ENCODE measurements at places on chromosomes 2 and 18.

DNA sequence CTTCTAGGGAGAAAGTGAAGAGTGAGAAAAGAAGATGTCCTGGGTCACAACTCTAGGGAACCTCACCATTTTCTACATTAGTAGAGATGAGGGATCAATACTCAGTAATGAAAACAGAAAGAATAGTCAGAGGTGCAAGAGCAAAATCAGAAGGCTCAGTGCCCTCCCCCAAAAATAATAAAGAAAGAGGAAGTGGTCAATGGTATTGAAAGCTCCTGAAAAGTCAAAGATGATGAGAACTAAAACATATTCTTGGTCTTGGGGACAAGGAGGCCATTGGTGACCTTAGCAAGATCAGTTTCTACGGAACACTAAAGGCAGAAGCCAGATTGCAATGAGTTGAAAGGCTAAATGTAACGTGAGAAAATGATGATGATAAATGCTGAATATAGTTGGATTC, 24.5 kb upstream of the MYO1B start:
- DNase-seq = no peak

- no peak for DNase-seq
Measured at GRCh38 chr2:86512034-86512433, 51.2 kb downstream of the CHMP3 start.

- DNase-seq = peak; percentile 75
Measured at GRCh38 chr2:105294844-105295481, 34.6 kb downstream of the TGFBRAP1 start.

- DNase-seq = no peak
Measured at GRCh38 chr2:104790100-104790811, 63.7 kb upstream of the POU3F3 start.

DNA sequence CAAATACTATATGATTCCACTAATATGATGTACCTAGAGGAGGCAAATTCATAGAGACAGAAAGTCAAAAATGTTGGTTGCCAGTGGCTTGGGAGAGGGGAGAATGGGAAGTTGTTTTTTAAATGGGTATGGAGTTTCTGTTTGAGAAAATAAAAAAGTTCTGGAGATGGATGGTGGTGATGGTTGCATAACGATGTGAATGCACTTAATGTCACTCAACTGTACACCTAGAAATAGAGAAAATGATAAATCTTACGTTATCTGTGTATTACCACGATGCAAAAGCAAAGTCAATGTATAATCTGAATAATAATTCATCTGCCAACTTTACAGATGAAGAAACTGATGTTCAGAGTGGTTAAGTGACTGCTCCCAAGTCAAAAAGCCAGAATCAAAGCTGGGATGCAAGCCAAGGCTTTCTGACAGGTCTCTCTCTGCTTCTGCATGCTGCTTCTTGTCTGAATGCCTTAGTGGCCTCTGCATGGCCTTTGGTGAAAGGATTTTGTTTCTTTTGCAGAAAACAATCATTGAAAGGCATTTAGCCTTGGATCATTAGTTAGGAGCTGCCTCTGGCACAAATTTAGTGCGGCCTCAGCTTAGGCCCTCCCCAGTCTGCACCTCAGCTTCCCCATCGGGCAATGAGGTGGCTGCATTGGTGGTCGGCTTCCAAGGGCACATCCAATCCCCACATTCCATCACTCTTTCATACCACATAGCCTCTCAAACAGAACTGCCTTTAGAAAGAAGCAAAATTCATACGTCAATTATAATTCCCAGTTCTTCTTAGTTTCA, 46.5 kb upstream of the MYCN start:
- no peak for DNase-seq

- no peak for DNase-seq
Measured at GRCh38 chr2:36178384-36178783, 177.2 kb upstream of the CRIM1 start.

DNA sequence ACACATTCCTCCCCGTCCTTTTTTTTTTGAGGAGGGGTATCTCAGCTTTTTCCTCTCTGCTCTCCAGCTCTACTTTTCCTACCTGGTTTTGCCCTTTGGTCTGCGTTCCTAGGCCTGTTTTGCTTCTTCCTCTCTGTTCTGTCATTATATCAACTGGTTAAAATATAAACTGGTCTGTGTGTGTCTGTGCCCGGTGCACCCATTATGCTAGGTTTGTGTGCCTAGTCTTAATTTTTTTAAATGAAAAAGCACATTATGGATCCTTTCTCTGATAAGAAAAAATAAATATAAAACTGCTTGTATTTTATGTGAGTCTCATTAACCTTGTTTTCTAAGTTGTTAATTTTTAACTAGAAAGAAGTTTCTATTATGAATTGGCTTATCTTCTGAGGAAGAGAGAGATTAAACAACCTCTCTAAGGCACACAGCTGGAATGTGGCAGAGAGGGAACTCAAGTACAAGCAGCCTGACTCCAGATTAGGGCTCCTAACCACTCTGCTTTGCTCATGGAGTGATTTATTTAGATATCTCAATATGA, 17.4 kb downstream of the SLC38A11 start:
- no peak for DNase-seq

DNA sequence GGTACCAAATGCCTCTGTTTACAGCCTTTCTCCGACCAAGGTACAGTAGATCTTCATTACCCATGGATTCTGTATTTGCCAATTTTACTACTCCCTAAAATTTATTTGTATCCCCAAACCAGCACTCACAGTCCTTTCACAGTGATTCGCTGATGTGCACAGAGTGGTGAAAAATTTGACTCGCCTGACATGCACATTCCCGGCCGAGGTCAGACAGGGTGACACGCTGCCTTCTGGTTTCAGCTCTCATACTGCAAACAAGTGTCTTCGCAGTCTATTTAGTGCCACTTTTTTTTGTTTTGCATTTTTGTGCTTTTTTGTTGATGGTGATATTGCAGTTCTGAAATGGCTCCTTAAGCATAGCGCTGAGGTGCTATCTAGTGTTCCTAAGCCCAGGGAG, 71.0 kb downstream of the MAPK4 start:
- no peak for DNase-seq

DNA sequence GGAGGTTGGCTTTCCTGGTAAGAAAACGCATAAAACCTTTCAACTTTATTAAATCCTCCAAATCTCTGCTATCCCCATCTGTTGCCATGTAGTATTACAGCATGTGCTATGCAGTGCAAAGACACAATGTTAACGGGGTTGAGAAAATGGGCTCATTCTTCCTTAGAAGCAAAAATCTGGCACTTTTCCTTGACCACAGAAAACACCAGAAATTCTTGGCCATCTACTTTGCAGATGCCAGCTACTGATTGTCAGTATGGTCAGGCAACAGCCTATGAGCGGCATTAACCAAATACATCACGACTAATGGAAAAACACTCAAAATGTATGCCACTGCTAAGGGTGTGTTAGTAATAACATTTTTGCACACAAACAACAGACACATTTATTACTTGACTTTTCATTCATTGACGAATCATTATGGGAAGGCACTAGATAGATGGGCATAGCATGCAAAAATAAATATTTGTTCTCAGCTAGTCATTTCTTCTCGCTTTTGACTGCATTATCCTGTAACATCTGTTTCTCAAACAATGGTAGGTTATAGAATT, 65.2 kb upstream of the CRIM1 start:
- DNase-seq = no peak

GRCh38 chr2:231671270-231672050, 36.9 kb upstream of the PTMA start:
- DNase-seq = no peak

- DNase-seq = no peak
Measured at GRCh38 chr2:84481702-84482101, 22.6 kb upstream of the SUCLG1 start.

- no peak for DNase-seq
Measured at GRCh38 chr2:86631846-86632485, 8.3 kb upstream of the RNF103 start.

DNA sequence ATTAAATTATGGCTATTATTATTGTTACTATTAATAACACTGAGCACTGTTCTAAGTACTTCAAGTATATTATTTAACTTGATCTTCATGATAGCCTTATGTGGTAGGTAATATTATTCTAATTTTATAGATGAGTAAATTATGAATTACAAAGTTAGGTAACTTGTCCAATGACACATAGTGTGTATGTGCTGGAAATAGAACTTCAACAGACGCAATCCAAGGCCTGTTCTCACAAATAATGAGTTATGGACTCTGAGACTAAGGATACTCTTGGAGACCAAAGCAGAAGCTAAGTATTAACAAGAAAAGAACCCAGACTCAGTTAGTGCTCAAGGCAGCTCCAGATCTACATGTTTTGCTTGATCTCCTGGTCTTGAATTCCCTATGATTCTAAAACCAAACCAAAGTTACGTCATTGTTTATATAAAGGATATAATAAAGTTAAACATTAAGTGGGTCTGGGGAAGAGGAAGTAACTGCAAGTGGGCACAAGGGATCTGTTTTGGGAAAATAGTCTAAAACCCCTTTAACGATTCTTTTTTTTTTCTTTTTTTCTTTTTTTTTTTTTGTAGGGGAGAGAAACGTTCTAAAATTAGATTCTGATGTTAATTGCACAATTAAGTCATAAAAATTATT, 211.3 kb downstream of the ERBB4 start:
- no peak for DNase-seq

Data from common myeloid progenitor, CD34-positive (primary cell).